ENCODE measurements at places on chromosomes 2 and 18.

GRCh38 chr18:72544092-72544886 lies at the start of gene CBLN2:
Gene CBLN2 (minus strand): TSS chr18:72544342. CDS start chr18:72542160, 2,182 bp downstream.
- no peak for DNase-seq

- no peak for DNase-seq
Observed at GRCh38 chr2:184581391-184581790, 16.9 kb upstream of the ZNF804A start.

- no peak for DNase-seq
Observed at GRCh38 chr2:608297-608696, 68.9 kb downstream of the TMEM18 start.

GRCh38 chr18:79522451-79523205 lies 126.9 kb downstream of the NFATC1 start:
- no peak for DNase-seq

DNA sequence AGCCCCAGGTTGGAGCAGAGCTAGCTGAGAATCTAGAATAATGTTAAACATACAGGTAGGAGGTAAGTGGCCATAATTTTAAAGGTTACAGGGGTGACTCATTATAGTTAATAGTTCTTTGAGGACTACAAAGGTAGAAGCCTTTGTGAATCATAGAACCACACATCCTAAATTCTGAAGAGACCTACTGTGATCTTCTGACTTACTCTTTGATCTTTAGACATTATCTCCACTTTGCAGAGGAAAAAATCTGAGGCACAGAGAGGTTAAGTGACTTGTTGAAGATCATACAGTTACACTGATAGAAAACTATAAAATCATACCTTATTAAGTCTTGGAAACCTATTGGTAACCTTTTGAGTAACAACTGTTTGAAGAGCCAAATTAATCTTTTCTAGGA lies 1051.3 kb upstream of the NRXN1 start:
- DNase-seq: no peak

DNA sequence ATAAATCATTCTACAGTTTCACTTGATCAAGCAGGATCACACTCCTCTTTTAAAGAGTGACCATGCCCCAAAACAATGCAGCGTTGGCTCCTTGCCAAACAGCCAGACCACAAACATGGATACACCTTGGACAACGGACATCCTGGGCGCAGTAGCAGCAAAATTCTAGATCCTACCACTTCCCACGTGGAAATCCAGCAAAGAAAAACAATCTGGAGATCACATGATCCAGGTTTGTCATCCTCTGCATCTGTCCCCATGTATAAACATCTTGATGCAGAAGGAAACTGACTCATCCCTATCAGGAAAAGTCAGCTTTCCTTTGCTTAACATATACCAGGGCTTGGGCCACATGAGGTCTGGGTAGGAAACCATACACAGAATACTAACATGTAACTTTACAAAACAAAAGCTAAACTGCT lies 53.1 kb downstream of the ZNF521 start:
- no peak for DNase-seq

DNA sequence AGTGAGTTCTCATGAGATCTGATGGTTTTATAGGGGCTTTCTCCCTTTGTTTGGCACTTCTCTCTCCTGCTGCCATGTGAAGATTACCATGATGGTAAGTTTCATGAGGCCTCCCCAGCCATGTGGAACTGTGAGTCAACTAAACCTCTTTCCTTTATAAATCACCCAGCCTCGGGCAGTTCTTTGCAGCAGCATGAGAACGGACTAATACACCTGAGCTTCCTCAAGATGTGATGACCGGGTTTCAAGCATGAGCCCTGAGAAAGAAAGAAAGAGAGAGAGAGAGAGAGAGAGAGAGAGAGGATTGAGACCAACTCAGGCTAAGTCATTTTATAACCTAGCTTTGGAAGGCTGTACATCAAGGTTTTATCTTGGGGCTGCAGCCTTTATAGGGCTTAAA lies 167.7 kb upstream of the SERPINE2 start:
- no peak for DNase-seq

DNA sequence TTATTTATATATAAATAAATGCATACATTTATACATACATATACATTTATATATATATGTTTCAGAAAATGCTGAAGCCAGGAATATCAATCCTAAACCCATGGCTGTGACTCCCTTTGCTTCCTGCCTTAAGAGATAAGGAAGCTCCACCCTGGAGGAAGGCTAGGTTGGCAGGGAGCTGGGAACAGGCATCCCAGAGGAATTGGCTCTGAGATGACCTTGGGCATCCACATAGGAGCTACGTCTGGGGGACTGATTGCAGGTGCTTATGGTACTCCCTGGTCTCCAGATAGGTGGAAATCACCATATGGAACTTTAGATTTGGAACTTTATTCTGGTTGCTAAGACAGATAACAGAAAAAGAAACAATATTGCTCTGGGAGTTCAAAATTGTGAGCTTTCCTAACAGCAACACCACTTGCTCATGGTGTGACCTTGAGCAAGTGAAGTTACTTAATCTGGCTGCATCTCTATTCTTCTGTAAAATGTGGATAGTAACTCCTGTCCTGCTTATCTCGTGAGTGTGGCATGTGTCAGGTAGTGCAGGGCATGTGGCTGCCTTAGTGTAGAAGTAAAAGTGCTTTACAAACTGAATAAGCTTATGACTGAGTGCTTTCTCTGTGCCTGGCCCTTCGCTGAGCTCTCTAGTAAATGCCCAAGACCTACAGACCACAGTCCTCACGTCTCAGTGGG lies 341.0 kb downstream of the MEIS1 start:
- DNase-seq: no peak

DNA sequence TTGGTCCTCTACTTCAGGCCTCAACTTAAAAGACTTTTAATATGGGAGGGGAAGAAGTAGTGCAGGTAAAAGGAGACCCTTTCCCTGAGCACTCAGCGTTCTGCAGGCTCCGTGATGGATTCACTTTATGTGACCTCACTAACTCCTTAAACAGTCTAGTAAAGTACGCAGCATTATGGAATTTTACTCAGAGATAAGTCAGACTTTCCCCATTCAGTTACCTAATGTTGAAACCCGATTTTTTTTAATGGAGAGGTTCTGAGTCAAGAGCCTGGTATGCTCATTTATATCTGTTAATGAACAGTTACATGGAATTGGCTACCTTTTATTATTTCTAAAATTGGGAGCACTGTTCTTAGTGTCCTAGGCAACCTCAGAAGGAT lies 34.1 kb downstream of the RASGRP3 start:
- no peak for DNase-seq

DNA sequence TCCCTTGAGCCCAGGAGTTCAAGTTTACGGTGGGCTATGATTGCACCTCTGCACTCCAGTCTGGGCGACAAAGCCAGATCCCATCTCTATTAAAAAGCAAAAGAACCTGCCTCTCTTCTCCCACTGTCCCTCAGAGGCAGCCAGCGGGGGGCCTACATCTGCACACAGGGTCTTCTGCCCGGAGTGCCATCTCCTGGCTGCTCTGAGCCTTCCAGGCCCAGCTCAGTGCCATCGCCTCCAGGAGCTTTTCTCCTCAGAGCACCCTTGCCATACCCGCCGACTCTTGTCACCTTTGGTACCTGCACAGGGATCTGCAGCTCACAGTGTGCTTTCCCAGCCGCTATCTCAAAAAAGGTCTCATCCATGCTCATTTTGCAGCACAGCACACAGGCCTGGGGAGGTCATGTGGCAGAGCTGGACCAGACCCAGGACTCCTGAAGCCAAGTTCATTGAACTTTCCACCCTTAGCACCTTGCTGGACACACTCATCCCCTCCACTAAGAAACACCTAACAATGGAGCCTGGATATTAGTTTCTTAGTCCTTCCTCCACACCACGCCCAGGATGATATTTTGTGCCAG lies 186.3 kb downstream of the HAUS1 start:
- DNase-seq: no peak

DNA sequence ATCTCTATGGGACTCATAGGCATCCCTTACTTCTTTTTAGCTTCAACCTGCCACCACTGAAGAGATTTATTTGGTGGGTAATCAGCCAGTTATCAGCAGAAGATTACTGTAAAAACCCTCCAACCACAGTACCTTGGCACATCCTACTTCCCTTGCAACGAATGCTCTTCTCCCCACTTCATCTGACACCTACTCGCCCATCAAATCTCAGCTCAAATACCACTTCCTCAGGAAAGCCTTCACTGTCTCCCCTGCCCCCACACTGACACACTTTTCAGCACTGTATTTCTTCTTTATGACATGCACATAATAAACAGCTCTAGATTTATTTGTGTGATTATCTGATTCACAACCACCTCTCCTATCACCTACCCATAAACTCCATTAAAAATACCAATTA lies 3.1 kb downstream of the KDSR start:
- DNase-seq: no peak

GRCh38 chr2:18475884-18476283 lies 84.6 kb downstream of the RDH14 start:
- DNase-seq: no peak

- no peak for DNase-seq
Observed at GRCh38 chr2:189849550-189849949, 65.3 kb downstream of the PMS1 start.

- DNase-seq: no peak
Observed at GRCh38 chr2:240247868-240248720, 107.6 kb upstream of the OTOS start.

DNA sequence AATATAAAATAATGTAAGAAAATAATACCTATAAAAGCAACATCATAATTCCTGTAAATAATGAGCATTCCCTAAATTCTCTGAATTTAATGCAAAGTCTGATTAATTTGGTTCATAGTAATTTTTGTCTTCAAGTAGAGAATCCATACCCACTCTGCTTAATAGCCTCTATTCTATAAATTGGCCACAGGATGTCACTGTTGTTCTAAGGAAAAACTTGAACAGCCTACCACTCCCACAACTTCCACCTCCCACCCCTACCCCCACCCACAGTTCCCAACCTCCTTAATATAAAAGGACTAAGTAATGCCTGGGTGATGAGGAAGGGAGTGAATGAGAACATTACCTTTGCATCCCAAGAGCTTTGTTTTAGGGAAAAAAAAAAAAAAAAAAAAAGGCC lies 27.2 kb upstream of the BBS5 start:
- no peak for DNase-seq

- DNase-seq: no peak
Observed at GRCh38 chr2:149702571-149702970, 115.0 kb upstream of the MMADHC start.

DNA sequence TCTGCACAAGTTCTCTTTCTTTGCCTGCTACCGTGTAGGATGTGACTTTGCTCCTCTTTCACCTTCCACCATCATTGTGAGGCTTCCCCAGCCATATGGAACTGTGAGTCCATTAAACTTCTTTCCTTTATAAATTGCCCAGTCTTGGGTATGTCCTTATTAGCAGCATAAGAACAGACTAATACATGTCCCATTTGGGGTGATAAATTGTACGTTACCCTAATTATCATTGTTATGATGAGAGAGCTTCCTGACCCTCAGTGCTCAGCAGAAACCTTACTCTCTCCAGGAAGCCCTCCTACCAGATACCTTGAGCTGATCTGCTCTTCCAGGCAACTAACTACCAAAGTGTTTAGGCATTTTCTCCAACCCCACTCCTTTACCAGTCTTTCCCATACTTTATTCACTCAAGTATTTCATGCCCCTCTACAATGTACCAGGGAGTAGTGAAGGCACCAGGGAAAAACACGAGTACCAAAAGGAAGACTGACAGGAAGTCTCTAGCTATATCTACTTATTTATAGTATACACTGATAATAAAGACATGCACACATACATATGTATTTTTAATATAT lies 196.2 kb downstream of the MYCN start:
- no peak for DNase-seq

DNA sequence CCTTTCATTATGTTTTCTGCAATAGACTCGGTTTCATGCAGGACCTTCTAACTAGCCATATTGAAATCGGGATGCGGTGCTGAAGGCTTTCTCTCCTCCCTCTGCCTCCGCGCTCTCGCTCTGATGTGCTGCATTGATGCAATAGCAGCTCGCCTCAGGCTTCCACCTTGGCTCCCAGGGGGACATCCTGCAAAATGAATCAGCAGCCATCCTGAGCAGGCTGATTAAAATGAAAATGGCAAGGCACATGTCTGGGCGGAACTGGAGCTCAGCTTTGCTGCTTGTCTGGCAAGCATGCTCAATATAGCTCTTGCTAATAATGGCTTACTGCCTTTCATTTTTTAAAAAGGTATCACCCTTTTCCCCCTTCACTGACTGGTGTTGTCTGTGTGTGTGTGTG lies 806 bp upstream of the MYT1L start:
- DNase-seq: peak; percentile 69

GRCh38 chr2:95401480-95401879 lies 1.0 kb upstream of the FAHD2A start:
- DNase-seq: no peak
